Skeletal muscle tissue (tissue), 5 donors: ENCODE measurements at places on chromosomes 1 and 21. TPM values are rescaled to one million over a fixed set of nuclear protein-coding genes. Genes with fewer than 3 reads are reported as not detected.

KIF26B gene
- 0.52 TPM for total RNA-seq

LRRC71 gene
- not detected for total RNA-seq

PRR9 gene
- total RNA-seq, result not detected

RNF187 gene
- total RNA-seq, result 17.2 TPM
